ENCODE measurements at places on chromosomes 11 and 22.

DNA sequence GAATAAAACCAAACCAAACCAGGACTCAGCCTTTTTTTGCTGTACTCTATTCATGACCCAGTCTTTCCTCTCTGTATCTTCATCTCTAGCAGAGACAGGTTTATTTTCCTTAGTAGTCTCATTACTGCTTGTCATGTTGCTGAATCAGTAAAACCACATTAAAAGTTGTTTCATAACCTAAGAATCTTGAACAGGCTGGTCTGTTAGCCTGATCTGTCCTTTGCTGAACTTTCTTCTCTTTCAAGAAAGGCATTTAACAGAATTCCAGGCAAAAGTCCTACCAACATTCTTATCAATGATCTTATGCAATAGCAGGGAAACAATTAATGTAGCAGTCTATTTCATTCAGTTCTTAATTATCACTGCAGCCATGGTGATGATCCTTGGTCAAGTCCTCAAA lies 197.7 kb downstream of the CASP12 start:
- DNase-seq = peak; percentile 58

DNA sequence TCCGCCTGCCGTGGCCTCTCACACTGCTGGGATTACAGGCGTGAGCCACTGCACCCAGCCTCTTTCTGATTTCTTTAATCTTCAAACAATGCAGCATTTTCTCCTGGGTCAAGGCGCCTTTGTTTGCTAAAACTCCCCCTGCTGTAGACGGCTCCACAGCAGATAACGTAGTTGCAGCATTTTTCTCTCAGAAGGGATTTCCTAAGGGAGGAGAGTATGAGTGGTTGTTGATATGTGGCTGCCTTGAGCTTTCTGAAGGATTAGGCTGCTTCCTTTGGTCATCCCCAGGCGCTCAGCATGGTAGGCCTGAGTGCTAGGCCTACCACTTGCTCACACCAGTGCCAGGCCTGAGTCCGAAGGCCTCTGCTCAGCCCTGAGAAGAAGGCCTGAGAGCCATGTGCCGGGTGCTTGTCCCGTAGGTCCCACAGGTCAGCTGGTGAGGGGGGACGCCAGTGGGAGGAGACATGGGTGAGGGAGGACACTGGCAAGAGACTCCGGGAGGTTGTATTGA lies 18.1 kb downstream of the SMARCB1 start:
- DNase-seq = no peak

DNA sequence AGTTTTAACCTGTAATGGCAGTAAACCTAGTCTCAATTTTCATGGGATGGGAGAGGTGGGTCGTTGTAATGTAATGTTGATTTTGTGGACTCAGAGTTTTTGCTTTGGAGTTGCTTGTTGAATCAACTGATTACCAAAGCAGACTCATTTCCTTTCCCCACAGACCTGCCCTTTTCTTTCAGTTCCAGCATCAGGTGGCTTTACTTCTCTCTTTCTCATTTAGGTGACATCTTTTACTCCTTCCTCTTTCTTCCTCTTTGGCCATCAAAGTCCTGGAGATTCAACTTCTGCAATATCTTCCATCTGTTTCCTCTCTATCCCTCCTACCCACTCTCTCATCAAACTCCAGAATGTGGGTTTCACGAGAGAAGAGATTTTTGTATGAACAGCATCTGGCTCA lies 313.9 kb downstream of the TMEM135 start:
- no peak for DNase-seq

DNA sequence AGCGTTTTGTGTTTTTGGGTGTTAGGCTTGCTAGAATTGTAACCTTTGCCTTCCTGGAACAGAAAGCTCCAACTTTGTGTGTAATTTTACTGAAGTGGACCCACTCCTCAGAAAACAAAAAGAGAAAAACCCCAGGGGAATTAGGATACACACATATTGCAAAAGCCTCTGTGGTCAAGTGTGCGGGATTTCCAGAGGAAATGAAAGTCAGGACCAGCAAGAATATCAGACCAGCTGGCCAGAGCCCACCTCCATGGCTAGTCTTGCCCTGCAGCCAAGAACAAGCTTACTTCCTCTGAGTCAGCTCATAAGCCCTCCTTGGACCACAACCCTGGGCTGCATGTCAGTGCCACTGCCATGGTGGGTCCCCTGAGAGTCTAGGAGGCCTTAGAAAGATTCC lies 37.0 kb upstream of the FTH1 start:
- peak; percentile 78 for DNase-seq

DNA sequence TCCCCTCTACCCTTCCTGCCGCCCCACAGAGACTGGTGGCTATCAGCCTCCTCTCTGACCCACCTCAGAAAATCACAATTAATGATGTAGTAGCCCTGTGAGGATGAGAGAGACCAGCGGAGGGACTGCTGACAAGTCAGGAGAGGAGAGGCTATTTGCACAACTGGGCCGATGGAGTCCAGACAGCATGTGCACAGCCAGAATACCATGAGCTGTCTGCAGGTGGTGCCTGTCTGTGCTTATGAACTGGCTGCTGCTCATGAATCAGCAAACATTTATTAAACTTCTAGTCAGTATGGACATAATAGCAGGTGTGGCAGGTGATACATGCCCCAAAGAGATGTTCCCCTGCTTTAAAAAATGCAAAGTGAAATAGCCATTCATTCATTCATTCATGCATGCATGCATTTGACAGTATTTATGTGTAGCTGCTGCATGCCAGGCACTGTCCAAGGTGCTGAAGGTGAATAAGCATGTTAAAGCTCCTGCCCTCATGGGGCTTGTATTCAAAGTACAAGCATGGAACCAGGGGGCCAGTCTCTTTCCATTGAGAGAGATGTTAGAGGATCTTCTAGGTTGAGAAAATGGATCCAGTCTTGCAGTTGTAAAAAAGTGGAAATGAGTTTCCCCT lies 141.3 kb downstream of the GRIK4 start:
- DNase-seq = peak; percentile 28

GRCh38 chr11:129167315-129167714 lies 24.8 kb downstream of the ARHGAP32 start:
- DNase-seq = no peak

- no peak for DNase-seq
These were observed 22.6 kb downstream of the RTN4RL2 start for GRCh38 chr11:57482782-57483561.

GRCh38 chr11:85685820-85686459 lies at the start of gene CCDC89:
CCDC89 (minus strand) TSS chr11:85686195; CDS start chr11:85686130, 65 bp downstream.
- DNase-seq = peak; percentile 99

DNA sequence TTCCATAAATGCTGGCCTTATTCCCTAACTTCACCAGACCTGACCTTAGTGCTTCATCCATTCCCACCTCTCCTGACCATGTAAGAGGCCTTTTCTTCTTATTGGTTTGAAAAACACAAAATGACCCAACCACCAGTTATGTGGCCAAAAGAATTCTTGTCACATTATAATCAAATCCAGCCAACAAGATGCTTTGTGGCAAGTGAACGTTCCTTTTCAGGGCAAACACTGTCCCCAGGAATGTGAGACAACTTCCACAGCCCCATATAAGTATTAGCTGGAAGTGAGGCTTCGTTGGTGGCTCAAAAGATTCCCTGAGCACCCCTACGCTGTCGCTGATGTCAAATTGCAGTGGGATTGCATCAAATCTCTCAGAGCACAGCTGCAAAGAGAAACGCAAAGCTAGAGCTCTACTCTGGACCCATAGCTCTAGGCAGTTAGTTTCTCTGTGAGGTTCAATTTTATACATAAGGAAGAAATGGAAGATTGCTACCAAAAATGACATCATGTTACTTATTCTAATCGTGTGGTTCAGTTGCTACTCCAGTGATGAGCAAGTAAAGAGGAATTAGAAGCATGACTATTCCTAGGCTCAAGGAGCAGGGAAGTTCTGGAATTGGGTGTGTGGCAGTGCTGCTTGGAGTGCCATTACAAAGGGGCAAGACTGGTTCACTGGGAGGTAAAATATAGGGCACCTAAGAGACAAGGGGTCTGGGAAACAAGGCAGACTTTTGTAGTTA lies 26.1 kb downstream of the GLYATL1 start:
- peak; percentile 45 for DNase-seq

DNA sequence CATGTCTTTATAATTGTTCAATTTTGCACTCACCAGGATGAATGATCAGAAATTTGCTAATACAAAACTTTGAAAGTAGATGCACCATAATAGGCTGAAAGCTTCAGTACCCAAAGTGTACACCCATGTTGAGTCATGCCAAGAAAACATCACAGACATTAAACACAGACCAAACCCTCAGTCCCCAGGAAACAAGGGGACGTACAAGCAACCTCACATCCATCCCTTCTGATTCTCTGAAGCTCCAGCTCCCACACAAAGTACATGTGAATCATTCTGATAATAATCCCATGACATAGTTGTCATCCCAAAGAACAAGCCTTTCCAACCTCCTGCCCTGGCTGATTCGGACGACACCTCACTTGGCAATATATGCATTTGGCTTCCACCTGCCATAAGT lies 183.8 kb downstream of the SNX19 start:
- DNase-seq = no peak

Measured in fibroblast of lung (primary cell).